ENCODE measurements at places on chromosomes 6 and 20. TPM values are rescaled to one million over a fixed set of nuclear protein-coding genes. Genes with fewer than 3 reads are reported as not detected.

Gene ASIP
- total RNA-seq, result not detected

Gene SLC35F1
- 10.3 TPM for total RNA-seq

Gene CRYBG1
- 19.3 TPM for total RNA-seq

Gene CLVS2
- 0.66 TPM for total RNA-seq

Gene GNMT
- total RNA-seq, result not detected

Gene NOTCH4
- 3.5 TPM for total RNA-seq

Gene VWA7
- 0.12 TPM for total RNA-seq

Gene TUBB2B
- 794 TPM for total RNA-seq

DNA sequence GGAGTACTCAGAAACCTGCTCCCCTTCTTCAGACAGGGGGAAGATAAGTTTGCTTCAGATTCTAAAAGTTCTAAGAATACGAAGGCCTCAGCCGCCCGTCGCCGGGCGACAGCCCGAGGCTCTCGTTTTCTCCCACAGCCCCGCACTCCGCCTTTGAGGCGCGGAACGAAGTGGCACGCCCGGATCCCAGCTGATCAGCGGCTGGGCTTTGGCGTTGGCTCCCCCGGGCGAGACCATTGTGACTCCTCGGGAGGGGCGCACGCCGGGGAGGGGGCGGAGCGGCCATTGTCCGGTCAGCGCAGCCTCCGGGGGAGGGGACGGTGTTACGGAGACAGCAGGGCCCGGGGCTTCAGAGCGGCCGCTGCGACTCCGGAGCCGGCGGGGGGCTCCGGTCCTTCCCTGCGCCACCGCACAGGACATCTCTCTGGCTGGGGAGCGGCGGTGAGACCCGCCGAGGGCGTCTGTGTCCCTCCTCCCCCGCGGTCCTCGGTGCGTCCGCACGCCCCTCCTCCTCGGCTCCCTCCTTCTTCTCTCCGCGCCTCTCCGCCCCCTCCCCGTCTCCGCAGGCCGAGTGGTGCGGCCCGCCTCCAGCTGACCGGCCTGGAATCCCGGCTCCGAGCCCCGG is at the start of gene ZFAND3:
Gene ZFAND3, plus strand, starts transcription at position 551 of the 625 bp plus-strand sequence. CDS start 219 bp downstream, outside the sequence.
- DNase-seq, result peak; percentile 98

GRCh38 chr20:46388937-46389336 is 17.5 kb downstream of the ELMO2 start:
- DNase-seq, result no peak

GRCh38 chr6:32852844-32853540 is 512 bp downstream of the TAP1 start:
- DNase-seq, result peak; percentile 51

GRCh38 chr6:144797881-144798589 is 512.9 kb downstream of the UTRN start:
- no peak for DNase-seq

GRCh38 chr6:134114918-134115714 is 62.7 kb upstream of the SLC2A12 start:
- peak; percentile 10 for DNase-seq

- no peak for DNase-seq
These were observed 67.1 kb upstream of the GFRAL start for GRCh38 chr6:55260181-55260580.

DNA sequence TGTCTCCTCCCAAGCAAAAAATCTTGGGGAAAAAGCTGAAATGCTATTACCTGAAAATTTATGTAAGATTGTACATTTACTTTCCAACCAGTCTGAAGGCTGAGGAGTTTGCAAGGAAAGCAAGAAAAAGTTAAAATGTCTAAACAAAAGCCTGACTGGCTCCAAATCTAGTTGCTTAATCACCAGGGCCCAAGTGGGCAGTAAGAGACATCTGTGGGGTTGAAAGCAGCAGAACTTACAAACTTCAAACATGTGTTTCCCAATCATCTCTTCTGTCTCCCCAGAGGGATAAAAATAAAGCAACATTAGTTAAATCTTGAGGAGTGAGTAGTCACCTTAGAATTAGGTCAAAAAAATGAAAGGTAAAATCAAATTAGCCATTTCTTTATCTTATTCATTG is 98.6 kb downstream of the OGFRL1 start:
- DNase-seq, result no peak

GRCh38 chr6:112085286-112086065 is 1.8 kb downstream of the TUBE1 start:
- no peak for DNase-seq

DNA sequence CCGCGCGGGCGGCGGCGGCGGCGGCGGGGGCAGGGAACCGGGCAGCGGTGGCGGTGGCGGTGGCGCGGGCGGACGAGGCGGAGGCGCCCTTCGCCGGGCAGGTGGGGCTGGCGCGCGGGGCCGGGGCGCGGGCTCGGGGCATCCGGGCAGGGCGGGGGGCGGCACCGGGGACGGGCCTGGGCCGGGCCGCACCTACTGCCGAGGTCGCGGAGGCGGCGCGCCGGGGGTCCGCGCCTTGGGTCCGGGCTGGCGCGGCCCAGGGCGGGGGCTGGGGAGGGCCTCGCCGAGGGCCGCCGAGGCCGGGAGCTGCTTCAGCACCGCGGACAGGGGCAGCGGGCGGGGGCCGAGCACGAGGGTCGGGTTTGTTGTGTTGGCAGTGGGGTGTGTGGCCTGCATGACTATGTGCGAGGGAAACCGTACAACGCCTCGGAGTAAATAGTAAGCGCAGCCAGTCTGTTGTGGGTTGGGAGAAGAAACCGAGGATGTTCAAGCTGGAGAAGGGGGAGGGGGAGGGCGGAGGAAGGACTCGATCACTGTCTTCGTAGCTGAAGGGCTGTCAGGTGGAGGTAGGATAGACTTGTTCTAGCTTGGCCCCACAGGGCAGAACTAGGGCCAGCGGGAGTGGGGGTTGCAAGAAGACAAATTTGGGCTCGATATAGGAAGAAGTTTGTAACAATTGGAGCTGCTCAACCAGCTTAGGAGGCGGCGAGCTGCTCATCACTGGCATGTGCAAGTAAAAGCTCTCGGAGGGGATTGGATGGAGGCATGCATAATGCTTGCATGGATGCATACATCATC is 593 bp downstream of the MMP24 start:
- DNase-seq, result peak; percentile 82

DNA sequence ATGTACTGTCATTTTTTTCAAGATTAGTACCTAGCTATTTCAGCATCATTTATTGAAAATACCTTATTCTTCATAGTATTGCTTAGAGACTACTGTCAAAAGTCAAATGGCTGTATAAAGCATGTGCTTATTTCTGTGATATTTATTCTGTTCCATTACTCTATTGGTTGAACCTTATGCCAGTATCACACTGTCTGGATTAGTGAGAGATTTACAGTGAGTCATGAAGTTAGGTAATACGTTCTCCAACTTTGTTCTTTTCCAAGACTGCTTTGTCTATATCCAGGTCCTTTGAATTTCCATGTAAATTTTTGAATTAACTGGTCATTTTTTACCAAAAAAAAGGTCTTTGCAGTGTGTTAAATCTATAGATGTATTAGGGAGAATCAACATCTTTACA is 18.6 kb upstream of the RNF217 start:
- no peak for DNase-seq

GRCh38 chr6:33721508-33721907 is 10.0 kb upstream of the UQCC2 start:
- DNase-seq, result no peak

- DNase-seq, result no peak
These were observed 118.0 kb upstream of the PRND start for GRCh38 chr20:4603724-4604123.

DNA sequence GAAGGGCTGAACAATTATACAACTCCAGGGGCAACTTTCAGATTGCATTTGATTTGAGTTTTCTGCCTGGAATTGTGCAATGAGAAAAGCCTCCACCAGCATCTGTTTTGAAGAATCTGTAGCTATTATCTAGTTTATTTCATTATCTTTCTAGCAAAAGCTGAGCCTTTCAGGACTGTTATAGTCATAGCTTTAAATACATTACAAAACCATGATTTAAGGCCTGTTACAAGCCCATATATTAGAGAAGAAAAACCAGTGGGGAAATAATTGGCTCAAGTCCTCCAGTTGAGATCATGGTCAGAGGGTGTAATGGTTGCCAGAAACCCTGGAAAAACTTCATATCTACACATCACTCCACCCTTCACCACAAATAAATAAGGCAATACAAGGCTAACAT is 676.2 kb downstream of the HDGFL1 start:
- no peak for DNase-seq

GRCh38 chr20:51584116-51584515 is 41.6 kb upstream of the NFATC2 start:
- no peak for DNase-seq

DNA sequence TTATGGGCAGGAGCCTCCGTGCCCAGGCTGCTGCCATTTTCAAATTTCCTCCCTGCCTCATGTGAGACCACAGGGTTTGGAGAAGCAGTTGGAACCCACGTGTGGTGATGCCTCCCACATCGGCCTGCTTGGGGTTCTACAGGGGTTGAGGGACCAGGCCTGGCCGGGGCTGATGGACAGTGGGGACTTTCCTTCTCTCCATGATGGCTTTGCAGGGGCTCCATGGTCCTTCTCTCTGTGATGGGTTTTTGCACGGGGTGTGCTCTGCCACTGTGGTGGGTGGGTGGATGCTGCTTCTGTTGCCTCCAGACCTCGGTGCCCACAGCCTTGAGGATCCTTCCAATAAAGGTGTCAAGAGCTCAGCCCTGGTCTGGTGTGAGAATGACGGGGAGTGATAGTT is 54.4 kb downstream of the ADNP start:
- DNase-seq, result no peak

- DNase-seq, result no peak
These were observed 54.6 kb downstream of the PPARD start for GRCh38 chr6:35396991-35397390.

DNA sequence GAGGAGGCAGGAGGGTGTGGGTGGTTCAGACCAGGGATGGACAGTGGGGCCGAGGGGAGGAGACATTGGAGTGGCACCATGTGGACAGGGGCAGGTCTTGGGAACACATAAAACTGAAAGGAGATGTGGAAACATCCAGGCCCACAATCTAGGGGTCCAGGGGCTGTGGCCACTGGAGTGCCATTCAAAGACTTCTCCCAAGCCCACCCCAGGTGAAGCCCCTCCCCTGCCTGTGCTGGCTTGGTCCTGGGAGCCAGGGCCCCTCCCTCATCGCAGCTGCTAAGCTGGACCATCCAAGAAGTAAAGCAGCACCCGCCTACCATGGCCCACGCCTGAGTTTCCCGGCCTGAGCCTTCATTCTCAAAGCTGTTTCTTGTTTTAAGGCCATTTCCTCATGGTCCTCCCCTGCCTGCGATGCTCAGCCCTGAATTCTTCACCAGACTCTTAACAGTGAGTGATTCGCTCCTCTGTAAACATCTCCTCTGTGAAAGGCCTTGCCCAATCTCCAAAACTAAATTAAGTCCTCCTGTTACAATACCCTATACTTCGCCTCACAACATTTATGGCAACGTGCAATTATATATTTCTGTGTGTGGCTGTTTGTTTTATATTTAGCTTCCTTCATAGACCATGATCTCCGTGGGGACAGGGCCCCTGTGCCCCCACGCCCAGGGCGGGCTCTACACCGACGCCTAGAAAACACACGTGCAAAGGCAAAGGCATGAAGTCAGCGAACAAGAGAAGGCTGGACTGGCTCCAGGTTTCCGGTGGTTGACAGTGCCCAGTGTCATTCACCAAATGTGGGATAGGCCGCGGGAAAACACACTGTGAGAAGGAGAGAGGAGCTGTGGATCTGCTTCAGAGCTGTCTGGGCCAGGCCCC is 267.8 kb downstream of the ERMARD start:
- DNase-seq, result no peak

DNA sequence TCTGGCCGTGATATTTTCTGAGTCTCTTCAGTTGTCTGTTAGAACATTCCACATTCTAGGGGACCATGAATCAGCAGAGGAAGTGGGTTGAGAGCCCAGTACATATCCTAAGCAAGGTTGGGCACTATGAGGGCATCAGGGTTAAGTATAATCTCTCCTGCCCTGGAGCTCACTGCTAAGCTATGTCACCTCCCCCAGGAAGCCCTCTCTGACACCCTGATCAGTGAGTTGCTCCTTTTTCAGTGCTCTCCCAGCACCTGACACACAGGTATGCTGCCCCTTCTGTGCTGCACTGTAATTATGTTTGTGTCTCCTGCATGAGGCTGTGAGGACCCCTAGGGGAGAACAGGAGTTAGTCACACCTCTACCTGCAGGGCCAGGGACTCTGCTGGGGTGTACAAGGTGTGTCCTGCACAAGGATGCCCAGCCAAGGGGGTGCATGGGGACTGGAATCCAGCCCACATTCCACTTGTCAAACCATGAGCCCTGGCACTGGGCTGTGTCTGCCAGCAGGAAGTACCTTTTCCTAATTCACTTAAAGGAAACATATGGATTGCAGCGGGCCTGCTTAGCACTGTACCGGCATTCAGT is 3.9 kb downstream of the RAB44 start:
- peak; percentile 23 for DNase-seq

DNA sequence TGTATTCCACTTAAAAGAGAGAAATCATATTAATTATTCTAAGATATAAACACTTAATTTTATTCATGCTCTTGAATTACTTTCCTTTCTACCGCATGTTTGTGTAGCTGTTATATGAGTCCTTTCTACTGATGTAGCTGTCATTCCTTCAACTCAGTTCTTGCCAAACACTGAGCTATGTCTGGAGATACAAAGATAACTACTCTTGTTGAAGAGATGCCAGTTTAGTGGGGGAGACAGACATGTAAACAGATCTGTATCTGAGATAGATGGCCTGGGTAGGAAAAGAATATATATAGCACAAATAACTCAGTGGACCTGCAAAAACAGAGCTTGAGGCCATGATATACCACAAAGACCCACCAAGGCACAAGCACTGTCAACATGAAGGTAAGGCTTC is 157.3 kb downstream of the BTBD9 start:
- DNase-seq, result no peak

- peak; percentile 94 for DNase-seq
These were observed 14.7 kb downstream of the HLA-F start for GRCh38 chr6:29737707-29738630.

DNA sequence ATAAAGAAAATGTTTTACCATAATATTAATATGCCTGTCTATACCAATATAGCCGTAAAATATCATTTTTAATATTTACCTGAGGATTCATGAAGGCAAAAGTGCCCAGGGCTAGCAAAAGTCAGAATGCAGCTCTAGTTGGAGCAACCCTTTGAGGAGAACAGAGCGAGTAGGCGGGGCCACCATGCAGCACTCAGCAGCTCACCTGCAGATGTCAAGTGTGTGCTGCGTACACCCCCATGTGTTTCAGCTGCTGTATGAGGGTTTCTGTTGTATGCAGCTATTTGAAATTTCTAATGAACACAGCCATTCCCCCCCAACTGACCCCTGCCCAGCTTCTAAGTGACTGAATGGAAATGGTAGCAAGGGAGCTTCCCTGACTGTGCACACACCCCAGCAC is 508.0 kb downstream of the QKI start:
- DNase-seq, result no peak

DNA sequence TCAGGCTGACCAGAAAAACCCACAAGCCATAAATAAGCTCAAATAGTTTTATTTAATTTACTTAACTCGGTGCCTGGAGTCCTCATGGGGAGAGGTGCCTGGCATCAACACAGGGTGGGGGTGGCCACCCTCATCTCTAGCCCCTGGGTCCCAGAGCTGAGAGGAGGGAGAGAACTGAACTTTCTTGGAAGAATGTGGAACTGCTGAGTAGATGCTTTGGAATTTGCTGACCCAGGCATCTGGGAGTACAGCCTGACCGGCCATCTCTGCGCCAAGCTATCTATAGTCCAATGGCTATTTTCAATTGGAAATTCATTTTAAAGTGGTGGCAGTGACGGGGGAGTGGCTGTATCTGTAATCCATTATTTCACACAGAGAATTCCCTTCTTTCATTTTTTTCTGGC is 104.8 kb downstream of the CDH26 start:
- no peak for DNase-seq

GRCh38 chr20:2922957-2923356 is 49.7 kb downstream of the PTPRA start:
- peak; percentile 55 for DNase-seq

- peak; percentile 66 for DNase-seq
These were observed 1.3 kb upstream of the PTK6 start for GRCh38 chr20:63538204-63539091.

Data from GM23338 (cell line).